ENCODE measurements at places on chromosomes 2 and 18. TPM values are rescaled to one million over a fixed set of nuclear protein-coding genes. Genes with fewer than 3 reads are reported as not detected.

The REG1B gene
- total RNA-seq: not detected

The MC5R gene
- total RNA-seq: not detected

The PTPN4 gene
- 33.0 TPM for total RNA-seq

The SH3BP4 gene
- 15.1 TPM for total RNA-seq

The CYP27C1 gene
- total RNA-seq: 0.21 TPM

The DCC gene
- total RNA-seq: 0.03 TPM

- no peak for DNase-seq
These were observed 149.3 kb downstream of the EXOC6B start for GRCh38 chr2:72676341-72677025.

- DNase-seq: no peak
These were observed 352.2 kb downstream of the DLGAP1 start for GRCh38 chr18:4102901-4103300.

- no peak for DNase-seq
These were observed 61.3 kb upstream of the BZW1 start for GRCh38 chr2:200750323-200750910.

DNA sequence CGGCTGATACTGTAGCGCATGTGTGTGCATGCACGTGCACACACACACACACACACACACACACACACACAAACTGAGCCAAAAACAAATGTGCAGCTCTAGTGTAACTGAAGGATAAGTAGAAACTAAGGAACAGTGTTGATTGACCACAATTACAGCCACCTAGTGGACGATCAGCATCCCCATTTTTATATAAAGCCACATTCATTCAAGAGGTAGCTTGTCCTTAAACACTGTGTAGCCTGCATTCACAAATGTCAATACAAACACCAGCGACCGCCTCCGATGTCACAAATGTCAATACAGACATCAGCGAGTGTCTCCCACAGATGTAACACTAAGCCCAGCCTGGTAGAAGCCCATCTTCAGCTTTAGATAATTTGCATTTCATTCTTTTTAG is 167.4 kb downstream of the PTGR3 start:
- DNase-seq: no peak

DNA sequence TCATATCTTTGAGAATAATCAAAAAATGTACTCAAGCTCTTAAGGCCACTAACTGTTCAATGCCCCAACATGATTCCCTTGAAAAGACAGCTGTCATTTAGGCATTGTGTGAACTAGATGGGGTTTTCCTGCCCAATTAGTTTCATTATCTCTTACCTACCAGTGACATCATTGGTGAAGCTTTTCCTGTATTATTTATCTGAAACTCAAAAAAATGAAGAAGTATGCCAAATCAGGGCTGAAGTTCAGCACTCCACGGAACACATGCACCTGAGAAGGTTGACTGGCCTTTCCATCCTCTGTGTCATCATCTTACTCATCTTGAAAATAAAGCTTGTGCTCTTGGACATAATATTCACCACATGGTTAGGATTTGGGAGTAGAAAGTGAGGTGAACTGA is 126.4 kb downstream of the TXNL1 start:
- no peak for DNase-seq

- no peak for DNase-seq
These were observed 101.1 kb upstream of the FZD7 start for GRCh38 chr2:201932511-201932910.

DNA sequence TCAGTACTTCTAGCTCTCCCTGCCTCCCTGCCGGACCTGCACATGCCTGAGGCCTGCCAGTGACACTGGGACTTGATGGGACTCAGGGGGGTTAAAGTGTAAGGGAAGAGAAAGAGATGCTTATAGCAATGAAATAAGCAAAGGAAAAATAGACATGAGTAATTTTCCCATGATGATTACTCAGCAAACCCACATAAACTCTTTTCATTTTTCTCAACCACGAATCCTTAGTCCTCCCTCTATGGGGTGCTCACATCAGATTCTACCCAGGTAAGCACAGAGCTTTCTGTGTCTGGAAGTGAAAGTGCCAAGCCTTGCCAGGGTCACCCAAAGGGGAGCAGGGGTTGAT is 44.8 kb upstream of the ANKRD62 start:
- DNase-seq: no peak

- no peak for DNase-seq
These were observed 266.8 kb upstream of the ACVR2A start for GRCh38 chr2:147577998-147578380.

DNA sequence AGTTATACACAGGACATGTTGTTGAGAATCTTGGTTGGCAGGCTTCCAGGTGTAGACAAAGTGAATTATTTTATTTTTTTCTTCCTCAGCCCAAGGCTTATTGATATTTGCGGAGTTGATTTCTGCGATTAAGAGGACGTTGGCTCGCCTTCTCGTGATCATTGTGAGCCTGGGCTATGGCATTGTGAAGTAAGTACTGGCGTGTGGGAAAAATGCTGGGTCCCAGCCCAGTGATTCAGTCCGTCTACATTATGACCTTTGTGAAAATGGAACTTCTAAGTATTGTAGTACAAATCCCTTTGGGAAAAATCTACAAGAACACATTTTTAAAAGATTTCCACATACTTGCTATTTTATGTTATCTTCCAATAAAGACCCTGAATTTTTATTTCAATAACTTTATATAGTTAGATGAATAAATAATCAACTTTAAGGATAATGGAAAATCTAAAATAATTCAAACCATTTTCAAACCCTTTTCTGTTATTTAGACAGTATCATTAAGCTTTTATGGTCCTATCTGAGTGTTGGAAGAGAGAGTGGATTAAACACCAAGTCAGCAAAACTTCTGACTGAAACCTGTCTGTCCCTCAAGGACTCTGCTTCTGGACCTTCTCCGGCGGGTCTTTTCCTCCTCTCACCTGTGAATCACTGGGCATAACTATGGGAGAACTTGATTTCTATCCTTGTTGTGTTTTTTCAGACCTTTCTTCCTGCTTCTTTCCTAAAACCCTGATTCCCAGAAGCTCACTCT is 31.0 kb downstream of the TMEM87B start:
- DNase-seq: peak; percentile 24
